ENCODE measurements at places on chromosomes 7 and 10.

- no peak for DNase-seq
Observed at GRCh38 chr7:11539853-11540252, 292.1 kb downstream of the THSD7A start.

DNA sequence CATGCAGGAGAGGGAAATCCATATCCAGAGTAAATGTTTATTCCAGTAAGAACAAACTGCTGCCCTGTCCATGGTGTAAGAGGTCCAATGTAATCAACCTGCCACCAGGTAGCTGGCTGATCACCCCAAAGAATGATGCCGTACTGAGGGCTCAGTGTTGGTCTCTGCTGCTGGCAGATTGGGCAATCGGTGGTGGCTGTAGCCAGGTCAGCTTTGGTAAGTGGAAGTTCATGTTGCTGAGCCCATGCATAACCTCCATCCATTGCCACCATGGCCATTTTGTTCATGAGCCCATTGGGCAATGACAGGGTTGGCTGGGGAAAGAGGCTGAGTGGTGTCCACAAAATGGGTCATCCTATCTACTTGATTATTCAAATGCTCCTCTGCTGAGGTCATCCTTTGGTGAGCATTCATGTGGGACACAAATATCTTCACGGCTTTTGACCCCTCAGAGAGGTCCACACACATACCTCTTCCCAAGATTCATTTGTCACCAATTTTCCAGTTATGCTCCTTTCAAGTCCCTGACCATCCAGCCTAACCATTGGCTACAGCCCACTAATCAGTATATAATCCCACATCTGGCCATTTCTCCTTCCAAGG lies 23.3 kb upstream of the PAPSS2 start:
- DNase-seq: no peak

- DNase-seq: no peak
Observed at GRCh38 chr10:1638889-1639419, 98.4 kb downstream of the ADARB2 start.

DNA sequence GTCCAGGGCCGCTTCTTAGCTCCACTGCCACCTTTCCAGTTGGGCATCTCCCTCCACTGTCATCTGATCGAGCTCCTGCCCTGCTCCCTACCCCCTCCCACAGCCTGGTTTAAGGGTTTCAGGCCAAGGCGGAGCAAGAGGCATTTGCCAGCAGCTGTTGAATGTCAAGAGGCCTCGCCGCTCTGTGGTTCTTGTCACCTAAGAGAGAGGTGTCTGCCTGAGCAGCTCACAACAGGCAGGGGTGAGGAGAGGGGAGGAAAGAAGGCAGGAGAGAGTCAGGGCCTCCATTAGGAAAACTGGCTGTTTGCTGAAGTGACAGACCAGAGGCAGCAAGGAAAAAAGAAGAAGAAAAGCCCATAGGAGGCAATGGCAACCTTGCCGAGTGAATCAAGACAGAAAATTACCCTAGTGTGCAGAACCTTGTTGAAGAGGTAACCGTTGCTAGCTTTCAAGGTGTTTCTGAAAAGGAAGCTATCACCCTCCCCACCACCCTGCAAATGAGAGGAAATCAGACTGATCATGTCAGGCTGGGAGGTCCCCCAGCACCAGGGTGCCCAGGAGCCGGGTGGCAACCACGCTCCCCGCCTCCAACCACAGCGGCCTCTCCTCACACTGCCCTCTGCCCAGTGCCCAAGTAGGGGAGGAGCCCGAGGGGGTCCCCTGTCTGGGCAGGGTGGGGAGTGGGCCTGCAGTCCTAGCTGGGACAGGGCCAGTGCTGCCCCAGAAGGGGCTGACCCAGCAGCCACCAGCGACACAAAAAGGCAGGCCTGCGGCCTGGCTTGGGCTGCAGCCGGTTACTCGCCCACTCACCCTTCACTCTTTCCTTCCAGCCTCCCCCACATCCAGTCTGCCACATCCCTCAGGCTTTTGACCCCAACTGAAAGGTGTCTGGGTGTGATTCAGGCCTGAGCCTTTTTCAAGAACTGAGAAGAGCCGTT lies 7.1 kb downstream of the GATA3 start:
- DNase-seq: no peak

- no peak for DNase-seq
Observed at GRCh38 chr10:132423966-132424861, 27.2 kb downstream of the PWWP2B start.

Data from T-helper 17 cell (primary cell).